Stimulated activated CD8-positive, alpha-beta memory T cell treated with anti-CD3 and anti-CD28 coated beads, Interleukin-7, amount 100 ng/mL, for 1 hour (primary cell): ENCODE measurements at places on chromosomes 6 and 20.
A peak's percentile ranks its signal among the peaks of the same experiment; 100 is the strongest.

DNA sequence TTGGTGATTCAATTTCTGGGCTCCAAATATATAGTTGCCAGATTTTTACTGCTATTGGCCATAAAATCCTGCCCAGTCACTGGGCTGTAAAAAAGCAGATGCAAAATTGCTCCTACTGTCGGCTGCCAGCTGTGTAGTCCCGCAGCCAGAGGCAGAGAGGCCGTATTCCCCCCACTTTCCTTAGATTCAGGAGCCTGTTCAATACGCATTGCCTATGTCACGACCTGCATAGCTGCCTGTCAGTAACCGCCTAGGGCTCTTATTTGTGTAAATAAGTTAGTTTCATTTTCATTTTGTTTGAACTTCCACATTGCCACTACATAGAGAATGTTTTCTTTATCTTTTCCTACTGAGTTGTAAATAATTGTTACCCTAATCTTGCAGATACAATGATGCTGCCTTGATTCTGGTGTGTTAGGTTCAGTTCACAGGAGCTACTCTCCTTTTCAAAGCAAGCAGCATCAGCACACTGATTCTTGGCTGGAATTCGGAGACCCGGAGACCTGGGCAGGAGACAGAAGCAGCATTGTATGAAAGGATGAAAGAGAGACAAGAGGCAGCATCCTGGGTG lies 46.0 kb upstream of the UST start:
- DNase-seq: no peak

GRCh38 chr20:34541264-34541901 lies 17.1 kb upstream of the MAP1LC3A start:
- DNase-seq: no peak

GRCh38 chr6:29887819-29888776 lies 54.2 kb upstream of the HLA-A start:
- peak; percentile 63 for DNase-seq

GRCh38 chr20:50340541-50340940 lies 149.9 kb downstream of the CEBPB start:
- DNase-seq: no peak

GRCh38 chr6:117018771-117019170 lies 141.7 kb downstream of the RFX6 start:
- no peak for DNase-seq

GRCh38 chr6:80608881-80609280 lies 502.4 kb downstream of the BCKDHB start:
- no peak for DNase-seq

- DNase-seq: no peak
These were observed 195.3 kb downstream of the SLC35F1 start for GRCh38 chr6:118102401-118102800.

GRCh38 chr6:78243519-78243918 lies 590.7 kb downstream of the MEI4 start:
- DNase-seq: no peak

DNA sequence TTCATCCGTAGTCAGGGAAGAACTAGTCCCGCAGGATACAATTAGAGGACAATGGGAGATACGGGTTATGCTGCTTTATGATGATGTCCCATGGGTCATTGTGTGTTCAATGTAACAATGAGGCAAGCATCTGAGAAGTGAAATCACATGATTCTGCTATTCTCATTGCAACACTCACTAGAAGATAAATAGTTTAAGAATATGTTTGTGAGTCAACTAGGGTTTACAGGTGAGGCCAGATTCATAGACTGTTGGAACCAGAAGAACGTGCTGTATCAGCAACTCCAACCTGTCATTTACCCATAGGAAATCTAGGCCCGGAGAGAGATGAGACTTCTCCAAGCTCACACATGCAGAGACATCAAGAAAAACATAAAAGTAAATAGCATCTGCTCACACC lies 80.8 kb downstream of the SCML4 start:
- DNase-seq: no peak

- no peak for DNase-seq
These were observed 4.1 kb downstream of the FAM210B start for GRCh38 chr20:56362833-56363413.

DNA sequence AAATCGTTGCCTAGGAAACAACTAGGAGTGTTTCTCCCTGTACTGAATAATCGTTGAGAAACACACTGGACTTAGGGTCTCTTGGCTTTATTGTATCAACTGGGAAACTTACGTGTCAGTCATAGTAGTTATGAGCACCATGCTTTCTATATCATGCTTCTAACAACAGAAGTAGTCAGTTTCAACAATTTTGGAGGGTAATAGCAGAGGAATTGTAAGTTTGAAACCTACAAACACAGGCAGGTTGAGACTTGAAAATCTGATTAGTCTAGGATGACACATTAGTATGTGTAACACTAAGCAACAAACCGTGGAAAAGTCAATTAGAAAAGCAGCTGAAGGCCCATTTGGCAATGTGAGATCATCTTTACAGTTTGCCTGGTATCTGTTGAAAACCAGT lies 43.9 kb upstream of the FABP7 start:
- no peak for DNase-seq

- DNase-seq: no peak
These were observed 41.9 kb upstream of the HFE start for GRCh38 chr6:26045065-26045927.

DNA sequence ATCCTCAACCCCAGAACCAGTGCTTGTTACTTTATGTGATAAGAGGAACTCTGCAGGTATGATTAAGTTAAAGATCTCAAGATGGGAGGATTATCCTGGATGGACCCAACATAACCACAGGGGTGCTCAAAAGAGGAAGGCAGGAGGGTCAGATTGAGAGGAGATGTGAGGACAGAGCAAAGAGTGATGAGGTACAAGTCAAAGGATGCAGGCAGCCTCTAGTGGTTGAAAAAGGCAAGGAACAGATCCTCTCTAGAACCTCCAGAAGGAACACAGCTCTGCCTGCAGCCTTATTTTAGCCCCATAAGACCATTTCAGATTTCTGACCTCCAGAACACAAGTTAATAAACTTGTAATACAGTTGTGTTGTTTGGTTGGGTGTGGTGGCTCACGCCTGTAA lies 41.2 kb downstream of the PDSS2 start:
- no peak for DNase-seq

GRCh38 chr20:14235355-14235754 lies 102.1 kb downstream of the FLRT3 start:
- no peak for DNase-seq

DNA sequence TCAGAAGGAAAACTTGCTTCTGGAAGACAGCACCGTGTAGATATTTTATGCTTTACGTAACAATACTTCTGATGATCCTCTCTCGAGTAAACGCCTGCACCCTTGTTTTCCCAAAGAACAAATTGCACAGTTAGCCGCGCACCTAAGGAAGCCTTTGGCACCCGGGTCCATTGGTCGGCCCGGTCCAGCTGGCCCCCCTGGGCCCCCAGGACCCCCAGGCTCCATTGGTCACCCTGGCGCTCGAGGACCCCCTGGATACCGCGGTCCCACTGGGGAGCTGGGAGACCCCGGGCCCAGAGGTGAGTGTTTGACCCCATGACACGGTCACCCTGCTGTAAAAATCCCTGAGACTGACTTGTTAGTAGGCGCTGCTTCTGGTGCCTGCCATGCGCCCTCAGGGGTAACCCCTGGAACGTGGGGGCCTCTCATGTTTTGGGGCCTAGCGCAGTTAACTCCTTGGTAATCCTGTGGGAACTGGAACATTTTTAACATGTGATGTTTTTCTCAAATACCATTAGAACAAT lies 20.2 kb downstream of the COL9A3 start:
- no peak for DNase-seq

- DNase-seq: no peak
These were observed 1.3 kb downstream of the DSTN start for GRCh38 chr20:17571153-17571527.

DNA sequence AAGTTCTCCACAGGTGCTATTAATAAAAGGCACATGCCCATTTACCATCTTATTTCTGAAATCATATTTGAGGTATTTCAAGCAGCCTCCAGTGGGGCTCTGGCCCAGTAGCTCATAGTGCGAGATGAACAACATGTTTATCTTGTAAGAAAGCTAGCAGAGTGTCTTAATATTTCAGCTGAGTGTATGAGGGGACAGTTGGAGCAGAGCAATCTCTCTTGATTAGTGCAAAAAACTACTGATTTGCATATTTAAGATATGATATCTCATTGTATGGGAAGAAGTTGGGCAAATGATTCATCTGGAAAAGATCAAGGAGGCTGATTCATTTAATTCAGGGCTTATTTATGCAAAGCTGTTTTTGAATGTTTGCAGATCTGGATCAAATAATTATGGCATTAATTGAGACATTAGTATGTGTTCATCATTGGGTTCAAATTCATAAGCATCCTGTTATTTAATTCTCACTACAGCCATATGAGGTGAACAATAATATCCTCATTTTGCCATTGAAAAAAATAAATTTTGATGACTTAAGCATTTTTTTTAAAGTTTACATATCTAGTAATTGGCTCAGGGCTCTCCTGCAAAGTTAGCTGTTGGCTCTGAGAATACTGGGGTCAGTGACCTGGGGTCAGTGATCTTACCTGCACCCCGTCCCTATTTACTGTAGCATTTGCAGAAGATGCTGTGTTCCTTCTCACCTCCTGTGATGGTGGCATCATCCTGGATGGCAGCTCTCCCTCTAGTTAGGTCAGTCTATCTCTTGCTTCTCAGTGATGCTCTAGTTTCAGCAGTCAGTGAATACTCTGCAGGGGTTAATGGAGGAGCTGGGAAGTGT lies 24.1 kb upstream of the GCLC start:
- DNase-seq: no peak

- no peak for DNase-seq
These were observed 3.1 kb downstream of the KLHL31 start for GRCh38 chr6:53662457-53662856.

DNA sequence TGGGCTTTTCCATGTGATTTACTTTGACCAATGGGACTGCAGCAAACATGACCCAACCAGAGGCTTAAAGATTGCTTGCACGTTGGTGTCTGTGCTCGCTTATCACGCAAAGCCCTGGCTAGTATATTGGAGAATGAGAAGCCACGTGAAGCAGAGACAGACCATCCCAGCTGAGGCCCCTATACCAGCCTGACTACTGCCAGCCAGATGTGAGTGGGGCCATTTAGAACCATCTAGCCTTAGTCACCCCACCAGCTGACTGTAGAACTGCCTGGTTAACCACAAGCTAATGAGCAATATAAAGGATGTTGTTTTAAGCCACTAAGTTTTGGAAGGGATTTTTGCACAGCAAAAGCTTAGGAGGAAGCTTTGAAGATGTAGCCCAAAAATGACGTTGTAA lies 74.5 kb downstream of the MACROD2 start:
- no peak for DNase-seq

GRCh38 chr20:46268662-46269061 lies 39.6 kb downstream of the CDH22 start:
- no peak for DNase-seq

DNA sequence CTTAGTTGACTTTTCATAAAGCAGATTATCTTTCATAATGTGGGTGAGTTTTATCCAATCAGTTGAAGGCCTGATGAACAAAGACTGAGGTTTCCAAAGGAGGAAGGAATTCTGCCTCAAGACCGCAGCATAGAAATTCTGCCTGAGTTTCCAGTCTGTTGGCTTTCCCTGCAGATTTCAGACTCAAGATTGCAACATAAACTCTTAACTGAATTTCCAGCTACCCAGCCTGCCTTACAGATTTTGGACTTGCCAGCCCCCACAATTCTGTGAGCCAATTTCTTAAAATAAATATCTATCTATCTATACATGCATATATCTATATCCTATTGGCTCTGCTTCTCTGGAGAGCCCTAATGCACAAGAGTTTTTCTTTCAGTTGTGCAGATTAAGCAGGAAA lies 57.3 kb upstream of the SMLR1 start:
- no peak for DNase-seq

DNA sequence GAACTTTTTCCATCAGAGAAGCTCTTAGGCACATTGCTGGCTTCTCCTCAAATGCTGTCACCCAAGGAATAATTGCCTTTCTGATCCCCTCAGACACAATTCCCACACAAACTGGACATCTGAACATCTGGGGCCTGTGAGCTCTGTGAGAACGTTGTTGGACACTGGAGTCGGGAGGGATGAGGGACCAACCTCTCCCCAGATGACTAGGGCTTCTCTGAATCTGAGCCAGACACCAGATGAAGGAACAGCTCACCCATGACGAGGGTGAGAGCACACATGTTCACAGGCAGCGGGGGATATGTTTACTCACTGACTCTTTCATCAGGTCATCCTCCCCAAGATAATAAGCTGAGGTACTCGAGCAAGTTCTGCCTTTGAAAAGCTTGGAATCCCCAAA lies 283.9 kb upstream of the SUPT3H start:
- DNase-seq: no peak

- DNase-seq: no peak
These were observed 66.8 kb downstream of the FBXO5 start for GRCh38 chr6:152916035-152916434.

DNA sequence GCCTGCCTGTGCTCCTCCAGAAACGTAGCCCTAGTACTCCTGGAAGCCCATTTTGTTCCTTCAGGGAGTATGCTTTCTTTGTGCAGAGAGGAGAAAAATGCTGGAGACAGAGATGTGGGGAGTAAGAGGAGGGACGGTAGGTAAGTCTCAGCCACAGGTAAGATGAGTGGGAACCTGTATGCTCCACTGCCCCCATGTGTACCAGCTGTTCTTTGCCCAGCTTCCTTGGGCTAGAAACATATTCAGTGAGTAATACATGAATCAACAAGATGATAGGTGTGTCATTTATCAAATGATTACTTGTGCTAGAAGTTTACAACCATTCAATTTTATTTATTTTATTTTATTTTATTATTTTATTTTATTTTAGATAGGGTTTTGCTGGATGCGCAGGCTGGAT lies 13.6 kb upstream of the CEP85L start:
- no peak for DNase-seq

GRCh38 chr6:22020299-22021003 lies 276.4 kb downstream of the PRL start:
- DNase-seq: no peak
